ENCODE measurements at places on chromosomes 1 and 21.

GRCh38 chr1:223010582-223011504 lies 132.2 kb downstream of the TLR5 start:
- DNase-seq: no peak

GRCh38 chr21:43643193-43643592 lies 16.1 kb downstream of the HSF2BP start:
- no peak for DNase-seq

DNA sequence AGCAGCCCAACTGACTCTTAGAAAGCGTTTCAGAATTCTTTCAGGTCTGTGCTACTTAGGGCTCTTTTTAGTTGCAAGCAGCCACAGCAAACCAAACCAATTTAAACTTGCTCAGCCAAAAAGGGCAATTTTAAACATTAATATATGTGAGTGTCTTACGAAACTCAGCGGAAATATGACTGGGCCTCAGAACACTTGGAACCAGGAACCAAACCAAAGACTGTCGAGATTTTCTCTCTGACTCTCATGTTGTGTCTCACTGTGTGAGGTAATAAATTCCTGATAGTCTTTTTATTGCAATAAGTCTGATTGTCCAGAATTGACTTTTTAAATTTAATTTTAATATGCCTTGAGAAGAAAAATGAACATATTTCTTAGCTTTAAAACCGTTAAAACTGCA lies 122.3 kb downstream of the SYF2 start:
- no peak for DNase-seq

GRCh38 chr1:223393275-223394214 lies at the start of gene CCDC185:
CCDC185 (plus strand) TSS chr1:223393415; CDS start chr1:223393476, 61 bp downstream.
- DNase-seq: no peak

GRCh38 chr1:91798241-91798648 lies 87.7 kb downstream of the TGFBR3 start:
- DNase-seq: no peak

GRCh38 chr1:216562383-216562782 lies 139.1 kb upstream of the USH2A start:
- no peak for DNase-seq

GRCh38 chr1:203544485-203544884 lies 50.5 kb downstream of the OPTC start:
- no peak for DNase-seq

- DNase-seq: peak; percentile 83
These were observed 31.3 kb upstream of the JUN start for GRCh38 chr1:58815069-58815685.

GRCh38 chr1:236143104-236143948 lies 987 bp downstream of the GPR137B start:
- DNase-seq: no peak
